ENCODE measurements at places on chromosomes 5 and 9. TPM values are rescaled to one million over a fixed set of nuclear protein-coding genes. Genes with fewer than 3 reads are reported as not detected.

GABRA1 gene
- not detected for total RNA-seq

CMBL gene
- total RNA-seq: 1.4 TPM

IFNB1 gene
- 1.1 TPM for total RNA-seq

SPINK5 gene
- total RNA-seq: not detected

GFI1B gene
- total RNA-seq: not detected

DNA sequence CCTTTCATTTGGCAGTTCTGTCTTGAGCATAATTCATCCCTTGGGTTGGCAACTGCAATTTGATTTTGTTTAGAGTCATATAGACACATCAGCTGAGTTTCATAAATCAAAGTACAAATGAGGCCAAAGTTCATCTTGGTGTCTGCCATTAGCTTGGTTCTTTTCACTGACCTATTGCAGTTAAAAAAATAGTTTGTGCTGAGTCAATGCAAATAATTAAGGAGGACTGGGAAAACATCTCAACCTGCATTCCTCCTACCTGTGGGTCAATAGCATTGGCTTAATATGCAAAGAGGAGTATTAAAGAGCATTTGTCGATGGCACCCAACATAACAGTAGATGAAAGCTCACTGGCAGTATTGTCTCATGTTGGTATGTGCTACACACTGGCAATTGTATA lies 1.6 kb downstream of the PKD2L2 start:
- H3K4me1 ChIP-seq: peaks cover 10% of the 10 kb centered on the region
- DNase-seq: no peak
- no peak overlapping the region for H3K4me3 ChIP-seq

GRCh38 chr9:81470864-81471263 lies 218.5 kb downstream of the TLE1 start:
- H3K27ac ChIP-seq: no peak overlapping the region
- H3K36me3 ChIP-seq: no peaks in the 10 kb centered on the region
- peaks cover 2% of the 10 kb centered on the region for H3K27me3 ChIP-seq
- no peak for DNase-seq
- H3K4me3 ChIP-seq: no peak overlapping the region
- no peaks in the 10 kb centered on the region for H3K4me1 ChIP-seq
